Daoy (cell line): ENCODE measurements at places on chromosomes 7 and 10. TPM values are rescaled to one million over a fixed set of nuclear protein-coding genes. Genes with fewer than 3 reads are reported as not detected.

DNA sequence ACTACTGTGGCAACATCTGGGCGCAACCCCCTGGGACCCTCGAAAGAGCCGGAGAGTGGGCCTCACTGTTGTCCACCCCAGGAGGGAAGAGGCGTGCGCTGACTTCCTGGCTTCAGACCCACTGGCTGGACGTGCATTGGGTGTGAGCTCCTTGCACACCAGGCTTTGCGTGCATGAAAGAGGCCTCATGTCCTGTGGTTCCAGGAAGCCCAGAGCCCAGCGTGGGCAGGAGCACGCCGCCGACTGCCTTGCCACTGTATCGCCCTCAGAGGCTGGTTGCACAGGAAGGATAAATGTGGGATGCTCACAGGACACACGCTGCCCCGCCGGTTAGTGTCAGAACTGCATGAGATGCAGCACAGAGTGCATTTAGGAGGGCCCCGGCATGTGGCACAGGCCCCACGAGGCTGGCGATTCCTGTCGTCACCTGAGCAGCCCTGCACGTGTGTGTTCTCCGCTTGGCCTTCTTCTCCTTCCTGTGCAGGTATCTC, 8.5 kb upstream of the JAKMIP3 start:
- DNase-seq, result no peak

DNA sequence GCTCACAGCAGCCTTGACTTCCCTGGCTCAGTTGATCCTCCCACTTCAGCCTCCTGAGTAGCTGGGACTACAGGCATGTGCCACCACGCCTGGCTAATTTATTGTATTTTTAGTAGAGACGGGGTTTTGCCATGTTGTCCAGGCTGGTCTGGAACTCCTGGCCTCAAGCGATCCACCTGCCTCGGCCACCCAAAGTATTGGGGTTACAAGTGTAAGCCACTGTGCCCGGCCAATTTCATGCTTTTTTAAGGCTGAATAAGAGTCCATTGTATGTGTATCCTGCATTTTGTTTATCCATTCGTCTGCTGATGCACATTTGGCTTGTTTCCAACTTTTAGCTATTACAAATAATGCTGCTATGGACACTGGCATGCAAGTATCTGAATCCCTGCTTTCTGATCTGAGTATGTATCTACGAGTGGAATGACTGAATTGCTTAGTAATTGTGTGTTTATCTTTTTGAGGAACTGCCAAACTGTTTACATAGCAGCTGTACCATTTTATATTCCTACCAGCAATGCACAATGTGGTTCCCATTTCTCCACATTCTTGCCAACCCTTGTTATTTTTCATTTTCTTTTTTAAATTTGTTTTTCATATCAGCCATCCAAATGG, 37.3 kb upstream of the TPST1 start:
- DNase-seq, result peak; percentile 19

- no peak for DNase-seq
Observed at GRCh38 chr10:49598986-49599385, 11.1 kb upstream of the SLC18A3 start.

DNA sequence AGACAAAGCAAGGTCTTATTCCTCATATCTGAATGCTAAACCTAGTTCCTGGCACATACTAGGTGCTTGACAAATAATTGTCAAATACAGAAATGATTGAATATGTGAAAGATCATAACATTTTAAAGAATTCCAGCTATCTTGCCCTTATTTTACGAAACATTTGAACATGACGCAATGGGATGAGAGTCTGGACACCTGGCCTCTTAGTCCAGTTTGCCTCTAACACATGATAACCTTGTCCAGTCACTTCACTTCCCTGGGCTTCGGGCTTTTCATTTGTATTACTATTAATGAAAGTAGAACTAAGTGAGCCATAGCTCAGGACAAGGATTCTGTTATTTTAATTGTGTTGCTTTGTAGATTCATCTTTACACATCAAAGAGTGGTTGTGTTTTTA, 32.6 kb downstream of the PNLIPRP3 start:
- DNase-seq, result no peak

- DNase-seq, result peak; percentile 90
Observed at GRCh38 chr10:126013489-126014281, 117.3 kb downstream of the FANK1 start.

- peak; percentile 92 for DNase-seq
Observed at GRCh38 chr7:2115760-2116447, 116.8 kb downstream of the MAD1L1 start.

GRCh38 chr7:47591655-47592572, 10.0 kb upstream of the TNS3 start:
- no peak for DNase-seq

DNA sequence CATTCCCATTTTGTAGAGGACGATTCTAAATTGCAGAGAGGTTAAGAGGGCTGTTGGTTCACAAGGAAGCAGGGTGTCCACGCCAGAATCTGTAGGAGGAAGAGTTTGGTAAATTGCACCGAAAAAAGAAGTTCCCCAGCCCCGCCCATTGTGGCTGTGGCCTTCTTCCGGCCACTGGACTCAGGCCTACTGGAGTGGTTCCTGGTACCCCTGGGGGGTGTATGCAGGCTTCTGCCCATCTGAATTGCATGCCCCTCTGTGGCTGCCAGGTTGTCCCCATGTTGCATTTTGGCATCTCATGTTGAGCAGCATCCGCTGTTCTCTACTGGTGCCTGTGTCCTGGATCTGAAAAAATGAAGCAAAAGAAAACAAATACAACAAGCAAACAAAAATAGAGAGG, 234.2 kb downstream of the WDR11 start:
- no peak for DNase-seq

- no peak for DNase-seq
Observed at GRCh38 chr10:43151371-43151770, 13.1 kb downstream of the CSGALNACT2 start.

GRCh38 chr10:118584181-118584954, 11.1 kb downstream of the PRLHR start:
- DNase-seq, result peak; percentile 68

DNA sequence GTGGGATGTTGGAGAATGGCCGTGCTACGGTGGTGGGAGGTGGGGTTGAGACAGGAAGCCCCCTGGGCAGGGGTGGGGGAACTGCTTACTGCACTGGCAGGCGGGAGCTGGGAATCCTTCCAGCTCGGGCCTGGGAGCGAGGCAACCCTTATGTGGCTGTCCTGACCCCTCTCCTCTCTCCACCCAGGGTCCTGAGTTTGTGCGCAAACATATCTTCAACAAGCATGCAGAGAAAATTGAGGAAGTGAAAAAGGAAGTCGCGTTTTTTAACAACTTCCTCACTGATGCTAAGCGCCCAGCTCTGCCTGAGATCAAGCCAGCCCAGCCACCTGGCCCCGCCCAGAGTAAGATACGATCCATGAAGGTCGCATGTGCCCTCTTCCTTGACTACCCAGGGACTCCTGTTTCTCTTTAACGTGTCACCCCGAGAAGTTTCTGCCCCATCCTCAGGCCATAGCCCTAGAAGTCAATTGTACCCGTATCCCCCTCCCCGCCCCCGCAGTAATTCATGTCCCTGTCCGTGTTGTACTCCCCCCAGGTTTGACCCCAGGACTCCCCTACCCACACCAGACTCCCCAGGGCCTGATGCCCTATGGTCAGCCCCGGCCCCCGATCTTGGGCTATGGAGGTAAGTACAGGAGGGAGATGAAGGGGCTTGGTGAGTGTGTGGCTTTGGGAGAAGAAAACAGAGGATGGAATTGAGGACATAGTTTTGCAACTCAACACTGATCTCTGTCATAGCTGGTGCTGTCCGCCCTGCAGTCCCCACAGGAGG, 1.8 kb downstream of the UFSP1 start:
- no peak for DNase-seq

GRCh38 chr7:2605608-2606538, 25.9 kb upstream of the TTYH3 start:
- DNase-seq, result no peak

- no peak for DNase-seq
Observed at GRCh38 chr7:42902331-42902730, 9.5 kb downstream of the C7orf25 start.

DNA sequence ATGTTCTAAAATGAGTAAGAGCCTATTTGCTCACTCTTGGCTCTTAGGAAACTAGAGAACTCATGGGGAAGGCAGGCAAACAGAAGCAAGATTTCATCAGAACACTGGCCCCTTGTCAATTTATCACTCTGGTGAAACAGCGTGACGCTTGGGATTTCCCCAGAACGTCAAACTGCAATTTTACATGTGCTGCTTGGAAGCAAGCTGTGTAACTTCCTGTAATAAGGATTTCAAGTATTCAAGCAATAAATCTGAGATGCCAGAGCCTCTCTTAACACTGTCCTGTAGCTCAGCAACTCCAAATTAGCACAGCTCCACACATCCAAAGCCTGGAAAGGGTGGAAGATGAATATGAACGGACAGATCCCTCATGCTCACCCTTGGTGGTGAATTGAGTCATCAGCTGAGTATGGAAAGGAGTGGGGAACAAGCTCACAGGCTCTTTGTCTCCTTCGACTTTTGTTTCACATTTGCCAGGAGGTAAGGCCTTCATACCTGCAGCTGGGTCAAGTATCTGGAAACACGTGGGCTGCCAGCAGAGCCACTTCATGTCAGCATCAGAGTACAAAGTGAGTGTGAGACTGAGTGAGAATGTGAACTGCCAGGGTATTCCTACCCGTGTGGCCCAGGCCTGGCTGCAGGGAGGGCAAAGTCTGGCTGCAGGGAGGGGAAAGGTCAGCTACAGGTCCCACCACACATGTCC, 140.4 kb upstream of the NAMPT start:
- peak; percentile 94 for DNase-seq

GRCh38 chr7:8056439-8056838, 87.8 kb downstream of the GLCCI1 start:
- no peak for DNase-seq

GRCh38 chr7:140641524-140642195, 1.0 kb upstream of the DENND2A start:
- no peak for DNase-seq

Gene LIPN
- total RNA-seq, result not detected in 2 replicates

Gene GNAT3
- not detected in 2 replicates for total RNA-seq

Gene SLC13A1
- total RNA-seq, result not detected in 2 replicates

Gene RBP3
- total RNA-seq, result not detected in 2 replicates

Gene CHST3
- total RNA-seq, result 6.8 and 7.5 TPM in 2 replicates
